ENCODE measurements at places on chromosomes 2 and 18. TPM values are rescaled to one million over a fixed set of nuclear protein-coding genes. Genes with fewer than 3 reads are reported as not detected.

DNA sequence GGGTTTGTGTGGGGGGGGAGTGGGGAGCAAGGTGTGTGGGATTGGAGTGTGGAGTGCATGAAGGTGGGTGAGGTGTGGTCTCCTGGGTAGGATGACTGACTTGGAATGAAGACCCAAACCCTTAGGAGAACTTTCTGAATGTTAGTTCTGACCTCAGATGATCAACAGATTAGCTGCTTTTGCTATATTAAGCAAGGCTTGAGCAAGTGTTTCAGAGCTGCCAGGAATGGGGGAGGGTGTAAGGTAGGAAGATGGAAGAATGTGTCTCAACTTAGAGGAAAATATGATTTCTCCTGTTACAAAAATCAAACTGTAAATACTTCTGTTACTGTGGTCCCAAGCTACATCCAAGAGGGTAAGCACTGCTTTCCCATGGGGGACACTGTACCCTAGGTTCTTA, 273.6 kb downstream of the TGIF1 start:
- DNase-seq = no peak

DNA sequence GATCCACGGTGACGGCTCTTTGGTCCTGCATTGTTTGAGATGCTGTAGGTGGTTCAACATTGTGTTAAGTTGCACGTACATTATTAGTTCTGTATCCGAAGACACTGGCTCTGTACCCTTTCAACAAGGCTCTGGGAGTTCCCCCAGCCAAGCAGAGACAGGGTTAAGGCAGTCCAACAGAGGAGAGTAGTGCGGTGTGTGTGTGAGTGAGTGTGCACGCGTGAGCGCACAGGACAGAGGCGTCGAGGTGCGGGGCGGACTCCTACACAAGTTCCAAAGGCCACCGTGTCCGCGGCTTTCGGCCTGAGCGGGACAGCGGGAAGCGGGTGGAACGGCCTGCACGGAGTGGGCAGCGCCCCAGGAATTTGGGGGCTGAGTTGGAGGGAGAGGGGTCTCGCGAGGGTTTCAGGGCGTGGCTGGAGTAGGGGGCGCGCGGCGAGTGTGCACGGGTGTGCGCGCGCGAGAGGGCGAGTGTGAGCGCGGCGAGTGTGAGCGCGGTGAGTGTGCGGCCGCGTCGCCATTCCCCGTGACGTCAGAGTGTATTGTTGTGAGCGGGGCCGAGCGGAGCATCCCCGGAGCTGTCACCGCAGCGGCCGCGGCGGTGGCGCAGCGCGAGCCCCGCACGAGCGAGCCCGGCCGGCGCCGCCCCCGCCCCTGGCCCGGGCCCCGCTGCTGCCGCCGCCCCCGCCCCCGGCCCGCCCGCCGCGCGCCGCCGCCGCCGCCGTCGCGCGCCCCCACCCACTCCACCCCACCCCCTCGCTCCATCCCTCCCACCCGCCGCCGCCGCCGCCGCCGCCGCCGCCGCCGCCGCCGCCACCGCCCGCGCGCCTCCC, at the start of gene ASXL3:
ASXL3 (plus strand) TSS at position 535 of the 833 bp plus-strand sequence. CDS start 413 bp downstream, outside the sequence.
- DNase-seq = no peak

DNA sequence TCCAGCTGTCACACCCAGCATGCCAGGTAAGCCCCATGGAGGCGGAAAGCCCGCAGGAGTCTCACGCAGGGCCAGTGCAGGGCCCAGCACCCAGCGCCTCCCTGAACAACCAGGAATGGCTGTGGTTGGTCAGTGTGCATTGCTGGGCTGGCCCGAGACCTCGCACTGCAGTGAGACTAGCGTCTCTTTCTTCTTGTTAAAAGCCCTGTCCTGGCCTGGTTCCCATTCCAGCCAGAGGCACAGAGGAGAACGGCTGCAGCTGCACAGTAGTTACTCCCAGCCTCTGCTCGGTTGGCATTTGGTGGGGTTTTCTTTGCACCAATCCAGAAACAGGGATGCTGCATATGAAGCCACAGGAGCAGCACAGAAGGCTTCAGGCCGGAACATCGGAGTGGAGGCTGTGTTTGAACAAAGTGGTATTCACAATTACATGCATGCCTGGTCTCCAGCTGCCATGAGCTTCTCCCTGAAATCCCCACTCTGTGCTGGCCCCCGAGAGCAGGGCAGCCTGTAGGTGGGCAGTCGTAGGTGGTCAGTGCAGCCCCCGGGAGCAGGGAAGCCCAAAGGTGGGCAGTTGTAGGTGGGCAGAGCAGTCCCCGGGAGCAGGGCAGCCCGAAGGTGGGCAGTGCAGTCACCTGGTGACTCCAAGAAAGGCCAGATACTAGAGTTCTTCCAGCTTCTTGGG, 163.7 kb upstream of the PXDN start:
- no peak for DNase-seq

DNA sequence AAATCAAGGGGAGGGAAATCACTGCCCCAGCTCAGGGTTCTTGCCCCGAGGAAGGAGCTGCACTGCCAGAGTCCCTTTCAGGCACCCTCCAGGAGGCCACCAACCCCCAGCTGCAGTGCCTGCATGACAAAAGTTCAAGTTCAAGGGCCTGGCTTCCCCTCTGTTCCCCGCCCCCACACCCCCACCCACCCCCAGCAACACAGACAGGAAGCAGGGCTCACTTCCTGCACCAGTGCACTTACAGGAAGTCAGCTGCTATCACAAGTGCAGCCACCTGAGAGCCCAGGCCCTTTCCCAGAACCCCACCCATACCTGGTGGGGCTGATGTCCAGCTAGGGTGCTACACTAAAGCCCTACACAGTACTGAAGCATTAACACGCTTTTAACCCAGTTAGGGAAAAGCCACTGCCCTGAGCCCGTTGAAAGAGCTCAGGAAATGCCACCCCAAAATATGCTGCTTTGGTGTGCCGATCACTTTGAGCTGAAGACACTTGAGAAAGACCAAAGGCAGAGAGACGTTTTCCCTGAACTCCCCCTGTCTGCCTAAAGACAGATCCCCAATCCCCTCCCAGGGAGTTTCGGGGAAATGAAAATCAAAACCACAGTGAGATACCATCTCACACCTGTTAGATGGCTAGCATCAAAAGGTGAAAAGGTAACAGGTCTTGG, 109.9 kb upstream of the CAB39 start:
- no peak for DNase-seq

- no peak for DNase-seq
These were observed 64.5 kb downstream of the ZNF532 start for GRCh38 chr18:58929206-58929605.

- no peak for DNase-seq
These were observed 126.2 kb downstream of the AGPS start for GRCh38 chr2:177518754-177519153.

DNA sequence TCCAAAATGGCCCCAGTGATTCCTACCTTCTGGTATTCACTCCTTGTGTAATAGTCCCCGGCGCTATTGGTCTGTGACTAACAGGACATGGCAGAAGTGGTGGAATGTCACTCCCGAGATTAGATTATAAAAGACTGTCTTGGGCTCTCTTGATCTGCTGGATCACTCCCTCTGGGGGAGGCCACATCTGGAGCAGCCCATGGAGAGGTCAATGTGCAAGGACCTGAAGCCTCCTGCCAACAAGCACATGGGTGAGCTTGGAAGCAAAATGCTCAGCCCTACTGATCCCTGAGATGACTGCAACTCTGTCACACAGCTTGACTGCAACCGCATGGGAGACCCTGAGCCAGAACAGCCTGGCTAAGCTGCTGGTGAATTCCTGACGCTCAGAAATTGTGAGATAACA, 94.3 kb upstream of the GLI2 start:
- DNase-seq = no peak

- no peak for DNase-seq
These were observed 67.0 kb downstream of the EIF5B start for GRCh38 chr2:99404039-99404796.

MARCHF4 gene
- total RNA-seq = 29.5 TPM

All from glomerular endothelial cell (primary cell).